ENCODE measurements at places on chromosomes 1 and 21. TPM values are rescaled to one million over a fixed set of nuclear protein-coding genes. Genes with fewer than 3 reads are reported as not detected.

GRCh38 chr1:204493145-204493983 lies 1.2 kb downstream of the PIK3C2B start:
- DNase-seq, result no peak

GRCh38 chr21:45977396-45977795 lies 4.2 kb upstream of the COL6A1 start:
- no peak for DNase-seq

- no peak for DNase-seq
Observed at GRCh38 chr1:197272791-197273190, 4.7 kb downstream of the CRB1 start.

Gene KCNJ9
- polyA plus RNA-seq, result 0.10 TPM
